ENCODE measurements at places on chromosomes 16 and 17. TPM values are rescaled to one million over a fixed set of nuclear protein-coding genes. Genes with fewer than 3 reads are reported as not detected.

GRCh38 chr16:54954220-54954619 lies 23.6 kb downstream of the IRX5 start:
- H3K36me3 ChIP-seq = no peaks in the 10 kb centered on the region
- no peak overlapping the region for H3K4me3 ChIP-seq
- H3K27me3 ChIP-seq = no peaks in the 10 kb centered on the region
- DNase-seq = no peak

DNA sequence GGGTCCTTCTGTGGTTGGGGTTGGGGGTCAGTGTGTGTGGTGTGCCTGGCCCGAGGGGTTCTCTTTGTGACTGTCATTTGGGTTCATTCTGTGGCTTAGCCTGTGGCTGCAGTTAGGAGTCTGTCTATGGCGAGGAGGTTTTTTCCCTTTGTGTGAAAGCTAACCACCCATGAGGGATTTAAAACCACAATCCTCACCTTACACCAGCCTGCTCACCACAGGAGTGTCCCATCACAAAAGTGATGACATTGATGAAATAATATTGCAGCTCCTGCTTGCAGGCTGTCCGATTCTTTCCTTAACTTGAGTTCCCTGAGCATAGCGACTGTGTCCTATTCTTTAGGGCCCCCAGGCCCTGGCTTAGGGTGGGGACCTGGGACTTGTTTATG lies 113.6 kb downstream of the RAP1GAP2 start:
- H3K36me3 ChIP-seq = peaks cover 4% of the 10 kb centered on the region
- no peak for DNase-seq
- no peaks in the 10 kb centered on the region for H3K27me3 ChIP-seq

DNA sequence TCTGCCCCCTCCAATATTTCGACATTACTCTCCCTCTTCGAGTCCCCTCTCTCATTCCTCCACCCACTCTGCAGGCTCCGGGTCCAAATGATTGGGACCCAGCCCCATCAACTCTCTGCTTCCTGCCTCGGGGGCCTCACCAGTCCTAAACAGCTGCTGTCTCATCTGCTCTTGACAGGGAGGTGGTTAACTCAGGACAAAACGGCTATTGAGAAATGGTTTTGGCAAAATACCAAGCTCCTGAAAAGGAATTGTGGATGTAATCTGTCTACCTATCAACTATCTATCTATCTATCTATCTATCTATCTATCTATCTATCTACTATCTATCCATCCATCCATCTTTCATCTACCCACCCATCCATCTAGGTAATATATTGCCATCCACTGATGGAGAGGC lies 2.2 kb downstream of the CD300H start:
- H3K27me3 ChIP-seq = no peaks in the 10 kb centered on the region
- no peaks in the 10 kb centered on the region for H3K4me1 ChIP-seq
- H3K4me3 ChIP-seq = no peak overlapping the region

DNA sequence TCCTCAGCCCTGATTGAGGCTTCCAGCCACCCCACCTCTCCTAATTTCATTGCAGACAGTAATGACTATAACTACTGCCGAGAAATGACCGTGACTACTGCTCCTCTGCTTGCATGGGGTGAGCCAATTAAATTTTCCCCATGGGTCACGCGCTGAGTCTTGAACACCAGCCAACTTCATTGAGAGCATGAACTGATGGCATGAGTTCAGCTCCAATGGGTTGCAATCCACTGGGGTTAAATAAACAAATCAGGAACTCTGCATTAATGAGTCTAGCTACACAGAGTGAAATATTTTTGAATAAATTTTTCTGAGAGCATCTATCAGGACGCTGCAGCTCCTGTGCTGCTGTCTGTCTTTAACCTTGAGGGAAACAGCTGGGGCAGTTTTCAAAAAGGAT lies 61.6 kb upstream of the CLEC3A start:
- no peak overlapping the region for H3K27ac ChIP-seq
- H3K4me1 ChIP-seq = peaks cover 4% of the 10 kb centered on the region
- no peak overlapping the region for H3K4me3 ChIP-seq

- H3K4me1 ChIP-seq = peaks cover 13% of the 10 kb centered on the region
- H3K4me3 ChIP-seq = no peak overlapping the region
- H3K27ac ChIP-seq = no peak overlapping the region
- no peak for DNase-seq
- H3K36me3 ChIP-seq = no peaks in the 10 kb centered on the region
- H3K27me3 ChIP-seq = no peaks in the 10 kb centered on the region
Measured at GRCh38 chr16:79421126-79421525, 179.4 kb downstream of the MAF start.

DNA sequence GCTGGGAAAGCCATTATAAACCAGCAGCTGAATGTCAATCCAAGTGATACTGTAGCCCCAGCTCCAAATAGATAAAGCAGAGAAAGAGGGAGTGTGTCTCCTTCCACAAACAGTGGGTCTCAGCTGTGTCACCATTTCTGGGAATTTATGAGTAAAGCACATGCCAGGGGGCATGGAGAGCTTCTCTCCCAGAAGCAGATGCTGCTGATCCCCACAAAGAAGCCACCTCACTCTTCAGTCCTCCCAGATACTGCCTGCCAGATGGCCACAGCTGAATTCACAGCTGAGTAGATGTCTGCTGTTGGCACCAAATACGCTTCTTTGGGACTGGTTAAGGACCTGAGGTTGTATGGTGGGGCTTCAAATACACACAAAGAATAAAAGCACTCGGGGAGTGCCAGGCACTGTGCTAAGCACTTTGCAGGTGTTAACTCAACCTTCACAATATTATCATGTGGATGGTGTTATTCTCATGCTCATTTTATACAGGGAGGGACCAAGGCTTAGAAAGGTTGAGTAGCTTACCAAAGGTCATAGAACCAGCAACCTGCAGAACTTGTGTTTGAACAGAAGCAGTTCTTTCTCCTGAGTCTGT lies 298.3 kb downstream of the CDH11 start:
- no peak for DNase-seq
- no peak overlapping the region for H3K4me3 ChIP-seq
- H3K4me1 ChIP-seq = no peaks in the 10 kb centered on the region
- H3K27me3 ChIP-seq = no peaks in the 10 kb centered on the region

The KREMEN2 gene
- total RNA-seq = 0.17 TPM

- H3K27ac ChIP-seq = peak overlapping the region; percentile 80
- H3K36me3 ChIP-seq = peaks cover 32% of the 10 kb centered on the region
- no peak for DNase-seq
- no peaks in the 10 kb centered on the region for H3K27me3 ChIP-seq
Measured at GRCh38 chr17:81338274-81339190, 43.4 kb upstream of the SLC38A10 start.

The CISD3 gene
- total RNA-seq = 2.1 TPM

GRCh38 chr16:52581530-52581929 lies 34.6 kb upstream of the TOX3 start:
- no peak for DNase-seq
- no peak overlapping the region for H3K27ac ChIP-seq
- no peaks in the 10 kb centered on the region for H3K36me3 ChIP-seq
- H3K4me3 ChIP-seq = no peak overlapping the region
- H3K4me1 ChIP-seq = no peaks in the 10 kb centered on the region
- no peaks in the 10 kb centered on the region for H3K27me3 ChIP-seq

DNA sequence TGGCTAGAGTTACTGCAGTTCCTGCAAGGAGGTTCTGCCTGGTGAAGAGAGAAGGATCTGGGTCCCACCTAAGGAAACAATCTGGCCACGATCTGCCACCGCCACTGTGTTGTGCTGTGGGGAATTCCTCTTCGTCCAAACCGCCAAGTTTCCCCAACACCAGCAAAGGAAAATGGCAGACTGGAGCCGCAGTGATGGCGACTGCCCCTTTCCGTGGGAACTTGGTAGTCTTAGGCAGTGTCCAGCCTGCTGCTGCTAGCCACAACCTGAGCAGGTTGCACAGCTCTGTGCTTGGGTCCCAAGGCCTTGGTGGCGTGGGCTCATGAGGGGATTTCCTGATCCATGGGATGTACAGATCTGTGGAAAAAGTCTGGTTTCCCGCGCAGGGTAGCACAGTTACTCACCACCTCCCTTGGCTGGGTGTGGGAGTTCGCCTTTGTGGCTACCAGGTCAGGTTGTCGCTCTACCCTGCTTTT lies 28.6 kb downstream of the NFATC3 start:
- no peak overlapping the region for H3K4me3 ChIP-seq
- no peaks in the 10 kb centered on the region for H3K36me3 ChIP-seq
- no peaks in the 10 kb centered on the region for H3K27me3 ChIP-seq
- no peak for DNase-seq
- H3K4me1 ChIP-seq = no peaks in the 10 kb centered on the region
- no peak overlapping the region for H3K27ac ChIP-seq

The TRAP1 gene
- total RNA-seq = 68.4 TPM

- no peaks in the 10 kb centered on the region for H3K36me3 ChIP-seq
- DNase-seq = no peak
- H3K27ac ChIP-seq = no peak overlapping the region
- H3K27me3 ChIP-seq = no peaks in the 10 kb centered on the region
- no peaks in the 10 kb centered on the region for H3K4me1 ChIP-seq
- no peak overlapping the region for H3K4me3 ChIP-seq
Measured at GRCh38 chr16:67356396-67356795, 29.8 kb downstream of the LRRC36 start.

DNA sequence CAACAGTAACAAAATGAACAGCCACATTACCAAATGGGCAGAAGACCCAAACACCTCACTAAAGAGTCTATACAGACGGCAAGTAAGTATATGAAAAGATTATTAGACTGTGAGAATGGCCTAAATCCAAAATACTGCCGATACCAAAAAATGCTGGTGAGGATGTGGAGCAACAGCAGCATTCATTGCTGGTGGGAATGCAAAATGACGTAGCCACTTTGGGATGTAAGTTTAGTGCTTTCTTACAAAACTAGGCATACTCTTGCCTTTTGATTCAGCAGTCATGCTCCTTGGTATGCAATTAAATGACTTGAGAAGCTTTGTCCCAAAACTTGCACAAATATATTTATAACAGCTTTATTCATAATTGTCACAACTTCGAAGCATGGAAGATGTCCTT lies 43.8 kb downstream of the RABEP1 start:
- H3K4me3 ChIP-seq = no peak overlapping the region
- peak overlapping the region; percentile 42 for H3K27ac ChIP-seq
- no peak for DNase-seq
- H3K4me1 ChIP-seq = no peaks in the 10 kb centered on the region

DNA sequence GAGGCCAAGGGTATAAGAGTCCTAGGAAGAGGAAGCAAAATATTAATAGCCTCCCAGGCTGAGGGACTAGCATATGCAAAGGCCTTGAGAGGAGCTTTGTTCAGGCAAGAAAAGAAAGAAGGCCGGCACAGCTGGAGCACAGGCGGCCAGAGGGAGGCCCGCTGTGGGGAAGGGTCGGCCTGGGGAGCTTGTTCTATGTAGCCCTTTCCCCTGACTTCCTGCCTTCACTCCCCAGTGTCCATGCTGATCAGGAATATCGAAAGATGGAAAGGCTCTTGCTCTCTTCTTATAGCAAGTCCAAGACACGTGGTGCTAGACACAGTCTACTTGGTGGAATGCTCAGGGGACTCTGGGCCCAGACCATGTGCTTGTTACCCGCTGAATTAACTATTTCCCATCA lies 27.4 kb upstream of the HAS3 start:
- H3K4me3 ChIP-seq = no peak overlapping the region
- no peak for DNase-seq
- H3K27me3 ChIP-seq = no peaks in the 10 kb centered on the region
- peaks cover under 1% of the 10 kb centered on the region for H3K36me3 ChIP-seq
- H3K27ac ChIP-seq = no peak overlapping the region

The CCL4L2 gene
- 10.4 TPM for total RNA-seq

- no peak overlapping the region for H3K27ac ChIP-seq
Measured at GRCh38 chr17:4724650-4725049, 6.6 kb upstream of the MED11 start.

The PIRT gene
- 58.0 TPM for total RNA-seq

Measured in spinal cord (tissue), 10 donors.